Transverse colon (tissue), 4 donors: ENCODE measurements at places on chromosomes 11 and 22.

DNA sequence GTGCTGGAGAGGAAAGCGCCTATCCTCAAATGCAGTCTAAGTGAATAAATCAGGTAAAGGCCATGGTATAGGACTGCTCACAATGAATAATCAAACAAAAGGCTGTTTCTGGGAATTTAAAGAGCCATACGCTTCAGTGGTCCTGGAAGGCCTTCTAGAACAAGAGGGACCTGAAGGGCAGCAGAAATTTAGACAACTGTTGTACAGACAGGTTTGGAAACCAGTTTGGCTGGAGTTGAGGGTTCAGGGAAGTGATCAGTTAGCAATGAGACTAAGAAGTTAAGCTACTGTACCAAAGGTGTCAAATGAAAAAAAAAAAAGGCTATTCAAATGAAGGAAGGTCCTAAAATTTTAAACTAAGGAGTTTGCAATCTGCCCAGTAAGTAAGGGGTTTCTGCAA is 56.6 kb upstream of the SCUBE2 start:
- no peaks in the 10 kb centered on the region for H3K4me1 ChIP-seq
- no peak overlapping the region for H3K4me3 ChIP-seq
- no peaks in the 10 kb centered on the region for H3K27me3 ChIP-seq
- H3K36me3 ChIP-seq = no peaks in the 10 kb centered on the region
- no peak for DNase-seq
- H3K27ac ChIP-seq = no peak overlapping the region

GRCh38 chr22:23093051-23093788 is 22.9 kb downstream of the GNAZ start:
- no peak overlapping the region for H3K4me3 ChIP-seq
- no peaks in the 10 kb centered on the region for H3K27me3 ChIP-seq
- no peaks in the 10 kb centered on the region for H3K36me3 ChIP-seq
- no peak for DNase-seq
- peaks cover under 1% of the 10 kb centered on the region for H3K4me1 ChIP-seq

DNA sequence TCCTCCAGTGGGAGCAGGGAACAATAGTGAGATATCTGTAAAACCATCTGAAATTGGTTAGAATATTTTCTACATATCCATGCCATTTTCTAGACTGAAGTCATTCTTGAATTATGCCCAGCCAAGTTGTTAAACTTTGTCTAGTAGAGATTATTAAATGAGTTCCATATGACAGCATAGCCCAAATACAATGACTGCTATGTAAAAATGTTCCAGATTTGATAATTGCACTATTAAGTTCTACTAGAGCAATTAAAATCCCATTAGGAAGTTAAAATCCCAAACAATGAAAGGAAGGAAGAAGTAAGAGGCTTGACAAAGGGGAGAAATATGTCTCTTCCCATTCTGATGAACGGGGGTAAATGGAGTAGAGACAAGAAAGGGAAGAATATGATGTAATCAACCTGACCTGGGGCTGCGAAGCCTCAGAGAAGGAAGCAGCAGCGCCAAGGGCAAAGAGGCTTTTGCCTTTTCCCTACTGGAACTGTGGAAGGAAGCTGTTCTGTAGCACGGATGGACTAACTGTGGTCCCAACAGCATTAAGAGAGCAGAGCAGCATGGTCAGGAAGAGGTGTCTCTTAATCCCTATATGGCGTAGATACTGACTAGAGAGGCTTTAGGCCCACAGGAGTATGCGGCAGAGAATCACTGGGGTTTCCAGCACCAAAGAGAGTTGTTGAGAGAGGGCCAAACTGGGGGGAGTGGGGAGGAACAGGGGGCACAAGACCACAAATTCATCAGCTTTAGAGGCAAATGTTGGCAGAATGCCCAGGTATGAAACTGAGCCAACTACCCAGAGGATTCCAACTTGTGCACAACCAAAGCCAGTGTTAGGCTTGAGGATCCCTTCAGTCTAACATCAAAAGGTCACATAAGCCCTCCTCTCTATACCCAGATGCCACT is 26.7 kb downstream of the RRP8 start:
- H3K27ac ChIP-seq = peak overlapping the region; percentile 43
- H3K36me3 ChIP-seq = no peaks in the 10 kb centered on the region
- DNase-seq = no peak
- H3K4me1 ChIP-seq = no peaks in the 10 kb centered on the region

DNA sequence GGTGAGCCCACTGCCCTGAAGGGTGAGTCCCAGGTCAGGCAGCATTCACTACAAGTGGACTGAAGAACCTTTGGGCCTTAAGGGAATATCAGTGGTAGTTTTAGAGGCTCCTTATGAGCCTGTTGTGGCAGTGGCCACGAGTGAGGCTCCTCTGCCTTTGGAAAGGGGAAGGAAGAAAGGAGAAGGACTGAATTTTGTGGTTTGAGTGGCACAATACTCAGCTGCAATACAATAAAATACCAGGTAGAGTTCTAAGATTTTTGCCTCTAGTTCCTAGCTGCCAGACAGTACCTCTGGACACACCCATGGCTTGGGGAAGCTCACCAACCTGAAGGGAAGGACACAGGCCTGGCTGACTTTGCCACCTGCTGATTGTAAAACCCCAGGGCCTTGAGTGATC is 260.9 kb downstream of the DYNC2H1 start:
- no peaks in the 10 kb centered on the region for H3K4me1 ChIP-seq
- no peak overlapping the region for H3K4me3 ChIP-seq
- H3K27me3 ChIP-seq = no peaks in the 10 kb centered on the region
- DNase-seq = no peak

DNA sequence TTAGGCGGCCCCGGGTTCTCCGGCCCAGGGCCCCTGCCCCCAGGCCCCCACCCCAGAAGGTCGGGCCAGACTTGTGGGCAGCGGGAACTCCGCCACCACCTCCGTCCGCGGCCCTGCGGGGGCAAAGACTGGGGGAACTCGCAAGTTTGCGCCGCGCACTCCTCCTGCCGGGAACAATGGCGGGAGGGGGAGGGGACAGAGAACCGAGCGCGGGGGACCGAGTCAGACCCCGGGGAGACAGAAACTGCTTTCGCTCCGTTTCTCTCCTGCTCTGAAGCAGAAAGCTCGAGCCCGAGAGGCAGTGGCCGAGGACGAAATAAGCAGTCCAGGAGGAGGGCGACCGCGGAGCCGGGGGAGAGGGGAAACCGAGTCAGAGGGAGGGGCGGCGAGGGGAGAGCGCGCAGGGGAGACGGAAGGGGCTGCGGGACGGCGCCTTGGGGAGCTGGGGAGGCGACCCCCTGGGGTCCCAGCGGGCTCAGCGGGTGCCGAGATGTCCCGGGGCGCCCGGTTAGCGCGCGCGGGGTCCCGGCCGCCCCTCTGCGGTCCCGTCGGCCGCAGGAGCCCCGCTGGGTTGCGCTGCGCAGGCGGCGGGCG is 555 bp downstream of the TP53I11 start:
- no peaks in the 10 kb centered on the region for H3K27me3 ChIP-seq
- peaks cover 27% of the 10 kb centered on the region for H3K4me1 ChIP-seq
- H3K36me3 ChIP-seq = no peaks in the 10 kb centered on the region
- peak overlapping the region; percentile 96 for H3K27ac ChIP-seq
- H3K4me3 ChIP-seq = peak overlapping the region; percentile 93
- peak; percentile 58 for DNase-seq

DNA sequence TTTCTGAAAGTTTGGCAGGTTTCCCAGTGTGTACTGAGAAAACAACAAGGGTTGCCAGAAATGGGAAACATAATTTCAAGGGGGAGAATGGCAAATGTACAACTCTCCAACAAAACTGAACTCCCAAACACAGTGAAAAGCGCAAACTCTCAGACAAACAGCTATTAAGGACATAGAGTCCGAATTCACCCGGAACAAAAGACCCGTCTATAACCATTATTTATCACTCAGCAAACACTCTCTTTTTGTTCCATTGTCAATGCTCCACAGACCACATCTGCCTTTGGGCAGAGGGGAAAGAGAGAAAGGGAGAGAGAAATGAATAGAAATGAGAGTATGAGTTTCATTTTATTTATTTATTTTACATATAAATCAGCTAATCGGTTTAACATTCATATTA is 21.7 kb downstream of the KIRREL3 start:
- H3K27ac ChIP-seq = no peak overlapping the region
- no peak overlapping the region for H3K4me3 ChIP-seq
- no peak for DNase-seq
- peaks cover 9% of the 10 kb centered on the region for H3K27me3 ChIP-seq
- no peaks in the 10 kb centered on the region for H3K36me3 ChIP-seq
- H3K4me1 ChIP-seq = no peaks in the 10 kb centered on the region

DNA sequence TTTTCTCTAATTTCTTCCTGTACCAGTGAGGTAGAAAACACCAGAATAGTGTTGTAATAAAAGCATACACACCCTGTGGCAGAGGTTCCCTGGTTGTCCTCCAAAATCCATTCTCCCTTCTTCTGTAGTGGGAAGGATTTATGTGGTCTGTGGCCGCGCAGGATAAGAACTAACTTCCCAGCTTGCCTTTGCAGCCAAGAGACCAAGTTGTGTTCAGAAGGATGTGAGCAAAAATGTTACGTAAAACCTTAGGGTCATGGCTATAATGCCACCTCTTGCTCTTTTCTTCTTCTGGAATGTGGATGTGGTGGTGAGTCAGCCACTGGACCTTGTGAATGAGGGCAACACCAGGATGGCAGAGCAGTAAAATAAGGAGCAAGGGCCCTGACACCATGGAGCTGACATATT is 28.4 kb downstream of the CCDC90B start:
- no peaks in the 10 kb centered on the region for H3K36me3 ChIP-seq
- H3K27ac ChIP-seq = no peak overlapping the region
- no peak for DNase-seq
- no peaks in the 10 kb centered on the region for H3K27me3 ChIP-seq
- H3K4me1 ChIP-seq = no peaks in the 10 kb centered on the region
